ENCODE measurements at places on chromosomes 5 and 9.

GRCh38 chr5:143741421-143741820, 70.5 kb upstream of the HMHB1 start:
- no peak for DNase-seq

DNA sequence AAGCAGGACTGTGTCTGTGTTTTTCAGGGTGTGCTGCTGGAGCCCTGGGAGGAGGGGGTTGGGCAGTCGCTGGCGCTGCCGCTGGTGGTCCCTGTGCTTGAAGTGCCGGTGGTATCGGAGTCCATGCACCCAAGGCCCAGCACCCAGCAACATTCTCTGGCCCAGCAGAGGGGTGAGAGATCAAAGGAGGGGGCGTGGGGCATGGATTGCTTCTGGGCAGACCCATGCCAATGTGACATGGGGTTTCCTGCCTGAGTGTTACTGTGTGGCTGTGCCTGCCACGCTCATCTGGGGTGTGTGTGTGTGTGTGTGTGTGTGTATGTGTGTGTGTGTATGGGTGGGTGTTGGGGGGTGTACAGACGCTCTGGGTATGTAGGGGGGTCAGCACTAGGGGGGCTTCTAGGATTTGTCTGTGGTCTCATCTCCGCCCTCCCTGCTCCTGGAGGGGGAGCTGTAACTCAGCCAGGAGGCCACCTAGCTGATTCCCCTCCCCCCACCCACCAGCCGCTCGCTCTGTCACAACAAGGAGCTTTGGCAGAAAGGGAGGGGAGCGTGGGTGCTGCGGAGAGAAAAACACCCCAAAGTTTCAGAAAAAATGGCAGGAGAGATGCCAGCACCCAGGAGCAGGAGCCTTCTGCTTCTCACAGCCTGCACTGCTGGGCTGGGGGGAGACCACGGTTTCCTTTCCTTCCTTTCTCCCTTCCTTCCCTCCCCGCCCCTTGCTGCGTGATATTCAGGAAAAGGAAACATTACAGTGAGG, 35.9 kb upstream of the HSPA9 start:
- DNase-seq, result no peak

- DNase-seq, result no peak
Measured at GRCh38 chr9:84270847-84271530, 69.6 kb downstream of the SLC28A3 start.

DNA sequence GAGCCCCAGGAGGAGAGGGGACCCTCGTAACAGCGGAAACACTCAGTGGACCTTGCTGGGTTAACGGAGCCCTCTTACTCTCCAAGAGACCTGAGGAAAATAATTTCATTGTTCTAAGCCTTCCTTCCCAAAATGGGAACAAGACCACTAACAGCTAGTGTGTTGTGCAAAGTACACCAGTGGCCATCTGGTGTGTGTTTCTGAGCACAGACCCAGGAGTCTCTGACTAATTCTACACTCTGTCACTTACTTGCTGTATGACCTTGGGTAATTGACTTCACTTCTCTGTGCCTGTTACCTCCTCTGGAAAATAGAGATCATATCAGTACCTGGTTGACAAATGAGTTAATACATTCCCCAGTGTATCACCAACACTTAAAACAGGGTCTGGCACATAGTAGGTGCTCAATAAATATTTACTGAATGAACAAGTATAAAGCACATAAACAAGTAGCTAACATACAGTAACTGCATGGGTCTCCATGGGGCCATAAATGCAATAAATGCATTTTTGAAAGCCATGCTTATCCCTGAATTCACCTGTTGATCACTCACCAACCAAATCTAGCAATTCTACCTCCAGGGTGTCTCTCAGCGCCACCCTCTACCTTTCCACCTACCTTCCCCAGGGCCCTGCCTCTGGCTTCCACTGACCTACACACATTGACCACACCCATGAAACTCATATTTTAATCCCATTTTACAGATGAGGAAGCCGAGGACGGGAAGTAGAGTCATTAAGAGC, 44.7 kb upstream of the AKNA start:
- no peak for DNase-seq

- no peak for DNase-seq
Measured at GRCh38 chr5:74560245-74560644, 80.3 kb downstream of the ENC1 start.

GRCh38 chr5:148844433-148845280, 18.2 kb downstream of the ADRB2 start:
- no peak for DNase-seq

GRCh38 chr9:14185016-14185415, 128.9 kb downstream of the NFIB start:
- DNase-seq, result no peak

DNA sequence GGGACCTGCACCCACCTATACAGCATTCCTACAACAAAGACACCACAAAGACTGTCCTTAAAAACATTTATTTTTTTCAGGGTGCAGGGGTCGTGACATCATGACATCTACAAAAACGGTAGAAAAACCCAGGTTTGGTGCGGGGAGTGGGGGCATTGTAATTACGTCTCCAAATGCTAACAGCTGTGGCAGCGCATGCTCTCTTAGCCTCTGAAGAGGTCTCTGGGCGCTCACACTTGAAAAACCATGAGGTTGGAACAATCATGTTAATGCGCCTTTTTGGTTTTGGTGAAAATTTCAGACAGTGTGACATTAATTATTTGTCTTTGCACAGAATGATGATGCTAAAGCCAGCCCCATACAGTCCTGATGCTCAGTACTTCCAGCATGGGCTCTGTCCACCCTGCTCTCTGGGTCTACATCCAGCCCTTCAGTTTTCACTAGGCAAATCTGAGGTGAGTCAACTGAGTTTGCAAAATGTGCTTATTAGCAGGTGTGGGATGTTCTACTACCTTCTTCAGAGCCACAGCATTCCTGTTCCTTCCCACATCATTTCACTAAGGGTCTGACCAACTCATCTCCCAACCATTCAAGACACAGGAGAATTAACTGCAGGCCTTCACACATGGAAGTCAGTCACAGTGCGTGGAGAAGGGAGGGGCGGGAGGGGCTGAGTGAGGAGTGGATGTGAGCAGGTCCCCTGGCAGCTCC, 14.1 kb downstream of the ALDH1B1 start:
- no peak for DNase-seq

- DNase-seq, result no peak
Measured at GRCh38 chr5:128441941-128442350, 96.1 kb downstream of the FBN2 start.

GRCh38 chr5:14574891-14575508, 6.6 kb upstream of the OTULINL start:
- DNase-seq, result no peak

DNA sequence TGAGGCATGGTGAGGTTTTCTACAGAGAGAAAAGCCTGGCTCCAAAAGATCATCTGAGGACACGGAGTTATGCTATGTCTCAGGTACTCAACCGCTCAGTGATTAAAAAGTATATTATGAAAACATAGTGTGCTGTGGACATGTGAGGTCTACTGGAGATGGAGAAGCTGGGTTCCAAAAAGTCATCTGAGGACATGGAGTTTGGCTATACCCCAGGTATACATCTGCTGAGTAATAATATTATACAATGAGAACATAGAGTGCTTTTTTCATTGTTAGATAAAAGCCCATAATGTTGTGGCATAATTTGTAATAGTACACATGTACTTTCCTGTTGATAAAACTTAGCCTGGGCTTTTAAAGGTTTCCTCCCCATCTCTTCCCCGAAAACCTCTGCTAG, 70.7 kb upstream of the SHISAL2B start:
- no peak for DNase-seq

DNA sequence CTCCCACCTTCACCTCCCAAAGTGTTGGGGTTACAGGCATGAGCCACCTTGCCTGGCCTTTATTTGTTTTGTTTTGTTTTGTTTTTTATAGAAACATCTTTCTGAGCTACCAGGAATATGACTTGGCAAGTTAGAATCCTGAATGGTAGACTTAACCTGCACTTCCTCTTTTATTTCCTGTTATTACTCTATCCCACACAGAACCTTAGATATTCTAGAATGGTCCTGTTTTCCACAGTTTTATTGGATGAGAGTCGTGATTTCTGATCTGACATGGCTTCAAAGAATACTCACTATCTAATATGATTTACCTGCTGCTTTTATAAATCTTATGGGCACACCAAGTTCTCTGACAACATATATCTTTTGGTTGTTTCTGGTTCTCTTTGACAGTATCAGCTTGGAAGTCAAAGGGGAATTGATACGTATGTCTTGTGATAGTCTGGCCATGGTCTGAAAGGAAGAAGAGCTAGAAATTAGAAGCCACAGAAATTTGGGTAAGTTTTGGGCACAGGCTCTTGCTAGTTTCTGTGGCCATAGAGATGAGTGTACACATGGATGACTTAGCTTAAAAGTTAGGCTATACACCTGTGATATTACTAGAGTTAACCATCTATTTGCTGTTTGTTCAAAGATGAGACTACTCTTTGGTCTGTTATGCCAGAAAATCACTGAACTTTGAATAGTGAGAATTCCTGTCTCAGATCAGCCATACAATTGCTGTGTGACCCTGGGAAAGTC, 4.7 kb upstream of the PANK3 start:
- no peak for DNase-seq

DNA sequence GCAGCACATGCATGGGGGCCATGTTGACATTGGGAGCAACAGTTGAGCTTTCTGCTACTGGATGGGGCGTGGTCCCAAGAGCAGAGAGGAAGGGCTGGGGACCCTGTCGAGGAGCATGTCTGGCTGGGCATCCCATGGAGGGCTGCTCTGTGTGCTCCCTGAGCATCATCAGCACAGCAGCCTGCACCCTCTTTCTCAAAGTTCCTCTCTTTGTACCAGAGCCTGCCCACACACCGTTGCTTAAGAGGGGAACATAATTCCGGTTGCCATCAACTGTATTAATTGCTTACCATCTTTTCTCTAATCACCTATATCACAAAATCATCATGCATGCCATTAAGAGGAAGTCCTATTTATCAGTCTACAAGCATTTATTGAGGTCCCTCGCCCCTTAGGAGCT, 55.2 kb upstream of the DIRAS2 start:
- DNase-seq, result no peak

GRCh38 chr9:33429256-33429985, 18.0 kb downstream of the AQP3 start:
- DNase-seq, result no peak

DNA sequence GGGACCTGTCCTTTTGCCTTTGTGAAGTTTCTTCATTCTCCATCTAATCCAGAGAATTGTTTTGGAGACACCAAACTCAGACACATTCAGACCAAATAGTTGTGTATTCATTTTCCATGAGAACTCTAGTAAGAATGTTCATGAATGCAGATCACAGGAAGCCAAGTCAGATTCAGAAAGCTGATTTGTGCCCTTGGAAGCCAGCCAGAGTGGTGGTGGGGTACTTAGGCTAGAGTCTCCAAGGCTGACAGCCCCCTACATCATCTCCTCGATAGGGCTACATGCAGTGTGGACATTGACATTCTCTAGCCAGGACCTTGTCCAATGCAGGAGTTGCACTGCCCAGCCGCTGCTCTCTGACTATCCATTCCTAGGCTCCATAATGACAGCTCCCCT, 137.6 kb downstream of the UGCG start:
- DNase-seq, result no peak

DNA sequence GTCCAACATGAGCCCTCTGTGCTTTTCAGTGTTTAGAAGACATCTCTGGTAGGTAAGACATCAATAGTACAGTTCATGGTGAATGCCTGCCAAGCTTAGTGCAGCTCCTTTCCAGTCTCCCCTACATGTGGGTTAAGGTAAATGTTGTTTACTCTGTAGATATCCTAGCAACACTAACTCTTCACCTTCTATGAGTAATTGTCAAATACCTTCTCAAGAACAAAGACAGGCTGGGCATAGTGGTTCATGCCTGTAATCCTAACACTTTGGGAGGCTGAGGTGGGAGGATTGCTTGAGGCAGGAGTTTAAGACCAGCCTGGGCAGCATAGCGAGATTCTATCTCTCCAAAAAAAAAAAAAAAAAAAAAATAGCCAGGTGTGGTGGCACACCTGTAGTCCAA, 18.7 kb upstream of the RASGRF2 start:
- DNase-seq, result no peak

- DNase-seq, result no peak
Measured at GRCh38 chr5:150402229-150402773, 10.4 kb downstream of the CD74 start.

- DNase-seq, result peak; percentile 14
Measured at GRCh38 chr5:127849891-127850290, 146.7 kb downstream of the CCDC192 start.

GRCh38 chr5:1789834-1790471, 9.7 kb downstream of the MRPL36 start:
- no peak for DNase-seq
